Stimulated activated CD8-positive, alpha-beta memory T cell treated with anti-CD3 and anti-CD28 coated beads, Interleukin-7, amount 100 ng/mL, for 24 hours (primary cell): ENCODE measurements at places on chromosomes 12 and 14.

- no peak for DNase-seq
Observed at GRCh38 chr14:35158951-35159653, 36.8 kb downstream of the PRORP start.

DNA sequence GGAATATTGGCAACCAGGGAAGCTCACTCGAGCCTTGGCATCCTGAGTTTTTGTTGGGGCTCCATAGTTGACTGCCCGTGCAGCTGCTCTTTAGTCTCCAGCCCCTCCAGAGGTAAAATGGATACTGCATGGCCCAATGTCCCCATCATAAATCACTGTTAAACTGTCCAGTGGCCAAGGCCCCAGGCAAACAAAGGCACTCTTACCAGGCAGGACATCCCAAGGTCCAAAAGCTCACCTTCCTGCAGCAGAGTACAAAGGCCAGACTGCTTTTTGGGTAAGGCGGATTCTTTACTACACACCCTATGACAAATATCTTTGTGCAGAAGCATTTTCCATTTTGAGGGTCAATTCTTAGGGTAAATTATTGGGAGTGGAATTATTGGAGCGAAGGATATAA lies 81.1 kb downstream of the GPATCH2L start:
- DNase-seq = no peak

DNA sequence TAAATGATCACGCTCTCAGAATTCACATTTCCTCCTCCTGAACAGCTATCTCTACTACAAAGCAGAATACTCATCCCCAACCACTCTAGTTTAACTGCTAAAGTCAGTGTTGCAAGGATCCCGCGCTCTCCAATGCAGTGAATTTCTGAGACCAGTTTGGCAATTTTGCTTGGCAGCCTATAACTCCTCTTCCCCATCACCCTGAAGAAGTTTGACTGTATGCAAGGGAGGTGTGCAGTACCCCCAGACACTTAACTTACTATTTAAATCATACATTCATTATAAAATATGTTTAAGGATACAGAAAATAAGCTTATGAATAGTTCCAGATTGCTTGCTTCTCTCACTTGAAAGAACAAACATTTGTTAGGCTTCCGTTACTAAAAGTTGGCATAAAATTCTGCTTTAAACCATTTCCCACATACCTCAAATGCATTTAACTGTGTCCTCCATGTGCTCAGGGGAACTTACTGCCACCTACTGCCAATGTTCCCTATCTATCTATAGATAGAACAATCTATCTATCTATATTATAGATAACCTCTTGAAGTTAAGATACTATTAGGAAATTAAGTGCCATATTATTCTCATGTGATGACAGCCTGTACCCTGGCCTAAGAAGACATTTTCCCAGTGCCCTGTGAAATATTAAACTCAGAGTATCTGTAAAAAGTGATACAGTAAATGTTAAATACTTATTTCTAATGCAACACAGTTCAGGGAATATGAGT lies 2.4 kb downstream of the LGR5 start:
- no peak for DNase-seq

- no peak for DNase-seq
Observed at GRCh38 chr12:102570256-102570655, 89.9 kb upstream of the IGF1 start.

- DNase-seq = no peak
Observed at GRCh38 chr14:56806760-56807159, 3.5 kb downstream of the OTX2 start.

- no peak for DNase-seq
Observed at GRCh38 chr14:25111061-25111601, 61.2 kb upstream of the STXBP6 start.

DNA sequence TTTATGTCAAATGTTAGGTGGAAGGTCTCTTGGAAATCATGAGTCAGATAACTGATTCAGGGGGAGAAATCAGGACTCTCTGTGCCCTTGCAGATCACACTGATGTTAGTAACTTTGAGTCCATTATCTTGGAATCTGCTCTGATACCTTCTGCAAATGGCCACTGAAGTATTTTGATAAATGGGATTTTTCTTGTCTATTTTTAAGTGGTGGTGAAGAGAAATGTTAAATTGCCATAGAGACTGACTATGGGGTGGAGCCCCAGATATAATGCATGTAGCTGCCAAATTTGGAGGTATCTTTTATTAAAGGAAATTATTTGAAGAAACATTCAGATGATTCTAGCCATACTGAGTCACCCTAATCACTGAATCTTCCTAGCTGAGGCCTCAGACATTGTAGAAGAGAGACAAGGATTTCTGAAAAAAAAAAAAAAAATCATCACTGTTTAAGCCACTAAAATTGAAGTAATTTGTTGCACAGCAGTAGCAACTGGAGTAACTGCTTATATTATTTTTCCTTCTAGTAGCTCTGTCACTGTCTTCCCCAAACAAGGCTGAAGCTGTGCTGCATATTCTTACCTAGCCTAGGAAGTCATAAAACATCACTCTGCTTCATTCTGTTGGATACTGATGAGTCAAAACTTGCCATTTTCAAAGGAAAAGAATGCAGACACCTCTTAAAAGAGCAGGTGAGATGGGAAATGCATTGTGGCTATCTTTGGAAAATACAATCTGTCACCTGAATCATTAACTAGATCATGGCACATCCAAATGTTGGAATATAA lies 36.0 kb upstream of the CLEC14A start:
- DNase-seq = no peak

- no peak for DNase-seq
Observed at GRCh38 chr12:131468206-131468605, 242.7 kb upstream of the SFSWAP start.

GRCh38 chr14:72666610-72667009 lies 227.3 kb downstream of the DPF3 start:
- DNase-seq = no peak

DNA sequence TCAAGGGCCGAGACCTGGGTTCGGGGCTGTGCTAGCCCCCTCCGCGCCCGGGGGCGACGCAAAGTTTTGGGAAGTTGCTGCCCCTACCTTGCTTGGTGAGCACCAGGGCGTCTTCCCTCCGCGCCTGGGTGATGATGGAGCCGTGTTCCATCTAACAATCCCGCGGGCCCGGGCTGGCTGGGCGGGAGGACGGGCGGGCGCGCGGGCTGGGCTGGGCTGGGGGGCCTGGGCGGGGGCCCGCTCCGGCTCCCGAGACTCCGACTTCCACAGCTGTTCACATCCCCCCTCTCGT lies 298 bp downstream of the CTDSP2 start:
- DNase-seq = no peak

DNA sequence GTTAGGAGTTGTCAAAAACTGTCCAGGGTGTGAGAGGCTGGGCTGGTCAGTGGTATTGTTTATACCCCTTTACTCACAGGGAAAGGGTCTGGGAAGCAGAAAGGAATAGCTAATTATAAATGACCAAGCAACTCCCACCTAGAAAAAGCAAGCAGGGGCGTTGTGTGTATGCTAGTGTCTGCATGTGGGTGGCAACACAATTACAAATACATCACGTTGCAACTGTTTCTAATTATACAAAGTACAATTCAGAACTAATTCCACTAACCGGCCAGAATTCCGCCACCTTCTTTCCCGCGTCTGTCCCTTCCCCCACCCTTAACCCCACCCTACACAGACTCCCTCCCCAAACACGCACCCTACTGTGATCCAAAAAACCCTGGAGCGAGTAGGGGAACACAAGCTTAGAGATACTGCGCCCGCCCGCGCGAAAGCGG lies 2.2 kb downstream of the DPF3 start:
- DNase-seq = no peak

DNA sequence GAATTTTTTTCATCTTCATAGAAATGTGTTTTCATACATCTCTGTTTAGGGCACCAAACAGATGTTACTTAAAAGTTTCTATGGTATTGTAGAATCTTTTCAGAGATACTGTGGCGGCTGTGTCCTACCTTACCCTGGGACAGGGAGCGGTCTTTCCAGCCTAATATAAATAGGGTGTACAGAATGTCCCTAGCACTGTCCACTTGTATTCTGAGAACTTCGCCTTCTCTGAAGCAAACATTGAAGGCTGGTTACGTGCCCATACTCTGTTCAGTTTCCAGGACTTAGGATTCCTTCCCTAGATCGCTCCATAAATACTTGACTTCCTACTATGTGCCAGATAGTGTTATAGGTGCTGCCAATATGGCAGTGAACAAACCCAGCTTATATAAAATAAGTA lies 24.3 kb upstream of the SLC38A2 start:
- DNase-seq = no peak

DNA sequence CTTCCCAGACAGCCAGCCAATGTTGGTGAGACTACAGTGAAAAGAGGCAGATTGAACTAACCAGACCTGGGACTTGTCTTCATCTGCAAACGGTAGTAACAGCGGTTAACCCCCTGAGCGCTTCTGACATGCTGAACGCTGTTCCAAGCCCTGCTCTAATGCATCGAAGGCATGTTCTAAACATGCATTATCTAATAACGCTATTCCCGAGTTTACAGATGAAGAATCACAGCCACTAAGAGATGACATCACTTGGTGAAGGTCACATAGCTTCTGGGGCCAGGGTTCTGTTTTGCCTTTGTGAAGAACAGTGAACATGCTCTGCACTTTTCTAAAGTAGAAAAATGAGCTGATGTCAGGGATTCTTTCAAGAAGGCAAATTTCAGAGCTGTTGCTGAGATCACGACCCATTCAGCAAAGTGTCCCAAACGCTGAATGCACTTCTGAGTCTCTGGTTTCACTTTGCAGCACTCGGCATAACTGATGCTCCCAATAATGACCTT lies 56.0 kb downstream of the FOS start:
- no peak for DNase-seq

DNA sequence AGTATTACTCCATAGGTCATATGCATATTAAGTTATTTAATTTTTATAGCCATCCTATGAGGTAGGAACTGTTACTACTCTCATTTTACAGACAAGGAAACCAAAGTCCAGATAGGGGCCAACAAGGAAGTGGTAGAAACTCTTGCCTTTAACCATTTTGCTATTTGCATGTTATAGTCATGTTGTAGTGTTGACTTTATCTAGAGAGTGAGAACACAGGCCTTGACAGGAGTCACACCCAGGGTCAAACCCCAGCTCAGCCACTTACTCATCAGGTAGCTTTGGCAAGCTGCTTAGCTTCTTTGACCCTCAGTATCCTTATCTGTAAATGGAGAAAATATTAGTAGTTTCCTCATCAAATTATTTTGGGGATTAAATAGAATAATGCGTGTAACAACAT lies 156.2 kb downstream of the CAND1 start:
- no peak for DNase-seq

- no peak for DNase-seq
Observed at GRCh38 chr14:65042731-65043372, 56.2 kb downstream of the FNTB start.

- DNase-seq = no peak
Observed at GRCh38 chr14:68964300-68965093, 14.6 kb downstream of the ACTN1 start.

- DNase-seq = no peak
Observed at GRCh38 chr14:23141706-23142444, 22.8 kb upstream of the CEBPE start.

DNA sequence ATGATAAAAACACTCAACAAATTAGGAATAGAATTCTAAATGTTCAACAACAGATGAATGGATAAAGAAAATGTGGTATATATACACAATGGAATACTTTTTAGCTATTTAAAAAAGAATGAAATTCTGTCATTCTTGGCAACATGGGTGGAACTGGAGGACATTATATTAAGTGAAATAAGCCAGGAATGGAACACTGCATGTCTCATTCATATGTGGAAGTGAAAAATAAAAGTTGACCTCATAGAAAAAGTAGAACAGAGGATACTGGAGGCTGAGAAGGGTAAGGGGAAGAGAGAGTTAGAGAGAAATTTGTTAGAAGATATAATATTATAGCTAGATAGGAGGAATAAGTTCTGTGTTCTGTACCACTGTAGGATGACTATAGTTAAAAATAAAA lies 35.8 kb upstream of the ZFP36L1 start:
- no peak for DNase-seq

GRCh38 chr14:96722736-96723135 lies 74.4 kb upstream of the VRK1 start:
- no peak for DNase-seq

- no peak for DNase-seq
Observed at GRCh38 chr12:123494124-123494851, 36.3 kb downstream of the SNRNP35 start.

DNA sequence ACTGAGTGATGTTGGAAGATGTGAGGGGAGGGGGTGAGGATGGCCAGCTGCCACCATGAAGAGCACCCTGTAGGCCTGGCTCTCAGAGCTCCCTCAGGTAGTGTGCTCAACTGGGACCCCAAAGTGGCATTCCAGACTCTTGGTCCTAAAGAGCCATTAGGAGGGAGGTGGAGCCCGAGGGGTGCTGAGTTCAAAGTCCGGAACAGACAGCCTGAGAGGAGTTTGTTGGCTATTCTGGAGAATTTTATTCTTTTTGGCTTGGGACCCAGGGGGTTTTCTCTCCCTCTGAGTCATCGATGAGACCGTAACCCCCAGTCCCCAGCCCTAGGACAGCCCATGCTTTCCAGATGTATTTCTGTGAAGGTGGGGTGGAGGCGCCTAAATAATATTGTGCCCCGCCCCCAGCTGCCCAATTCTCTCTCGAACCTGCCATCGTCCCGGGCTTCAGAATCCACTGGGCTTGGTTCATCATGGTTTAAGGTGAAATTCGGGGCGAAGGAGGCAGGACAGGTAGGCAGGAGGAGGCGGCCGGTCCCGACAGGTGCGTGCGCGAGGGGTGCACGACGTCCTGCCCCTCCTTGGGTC lies 690 bp upstream of the RBP5 start:
- no peak for DNase-seq

DNA sequence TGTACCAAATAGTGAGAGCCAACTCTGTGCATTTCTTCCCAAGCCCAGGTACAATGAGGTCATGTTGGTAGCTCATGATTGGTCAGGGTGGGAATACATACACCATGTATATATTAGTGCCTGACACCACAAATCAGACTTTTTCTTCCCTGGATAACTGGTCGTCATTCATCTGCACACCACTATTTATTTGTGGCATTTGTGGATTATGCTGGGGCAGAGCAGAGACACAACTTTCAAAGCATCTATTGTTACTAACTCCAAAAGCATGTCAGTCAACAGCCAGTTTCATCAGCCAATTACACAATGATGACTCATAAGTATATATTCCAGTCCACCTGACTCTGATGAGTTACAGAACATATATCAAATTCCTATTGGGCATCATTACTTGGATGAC lies 181.7 kb downstream of the ADAMTS20 start:
- no peak for DNase-seq

DNA sequence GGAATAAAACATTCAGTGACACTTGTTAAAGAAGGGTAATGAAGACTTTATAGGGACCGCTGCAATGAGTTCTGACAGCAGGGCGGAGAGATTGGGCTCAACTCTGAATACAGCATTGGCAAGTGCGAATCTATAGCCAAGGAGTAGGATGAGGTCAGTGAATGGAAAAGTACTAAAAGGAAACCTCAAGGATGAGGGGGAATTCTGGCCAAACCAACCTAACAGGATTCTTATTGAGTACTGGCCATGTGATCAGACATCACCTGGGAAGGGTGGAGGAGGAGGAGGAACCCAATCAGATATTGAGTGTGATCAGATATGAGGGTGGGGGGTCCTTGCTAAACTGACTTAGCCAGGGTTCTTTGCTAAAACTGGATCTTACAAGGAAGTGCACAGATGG lies 31.0 kb downstream of the DRAM1 start:
- no peak for DNase-seq
